ENCODE measurements at places on chromosomes 7 and 10.
A peak's percentile ranks its signal among the peaks of the same experiment; 100 is the strongest.

GRCh38 chr10:30422151-30422695, 11.8 kb upstream of the MAP3K8 start:
- DNase-seq = no peak

- DNase-seq = no peak
These were observed 31.2 kb upstream of the COMTD1 start for GRCh38 chr10:75266945-75267344.

- no peak for DNase-seq
These were observed 61.1 kb upstream of the ZMIZ1 start for GRCh38 chr10:79007421-79008319.

DNA sequence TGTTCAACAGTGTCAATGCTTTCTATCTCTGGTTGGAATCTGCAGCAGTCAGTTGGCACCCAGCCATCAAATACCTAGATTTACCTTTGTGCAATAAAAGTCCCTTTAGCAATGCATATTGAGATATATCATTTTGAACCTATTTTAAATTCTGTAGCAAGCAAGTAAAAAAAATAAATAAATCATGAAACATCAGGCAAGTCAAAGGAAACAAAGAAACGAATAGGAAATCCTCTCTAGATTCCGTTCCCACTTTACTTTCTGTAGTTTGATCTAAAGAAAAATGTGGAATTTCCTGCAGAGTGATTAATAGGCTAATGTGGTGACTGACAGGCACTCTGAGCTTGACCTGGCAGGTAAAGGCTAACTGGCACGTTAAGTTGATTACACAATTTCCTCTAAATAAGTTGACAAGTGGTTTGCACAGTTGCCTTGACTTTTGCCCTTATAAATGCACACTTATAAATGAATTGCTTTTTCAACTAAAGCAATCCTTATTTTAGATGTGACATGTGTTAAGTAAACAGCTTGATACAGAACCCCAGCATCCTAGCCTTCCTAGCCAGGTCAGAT, 208.1 kb upstream of the TCF7L2 start:
- no peak for DNase-seq

DNA sequence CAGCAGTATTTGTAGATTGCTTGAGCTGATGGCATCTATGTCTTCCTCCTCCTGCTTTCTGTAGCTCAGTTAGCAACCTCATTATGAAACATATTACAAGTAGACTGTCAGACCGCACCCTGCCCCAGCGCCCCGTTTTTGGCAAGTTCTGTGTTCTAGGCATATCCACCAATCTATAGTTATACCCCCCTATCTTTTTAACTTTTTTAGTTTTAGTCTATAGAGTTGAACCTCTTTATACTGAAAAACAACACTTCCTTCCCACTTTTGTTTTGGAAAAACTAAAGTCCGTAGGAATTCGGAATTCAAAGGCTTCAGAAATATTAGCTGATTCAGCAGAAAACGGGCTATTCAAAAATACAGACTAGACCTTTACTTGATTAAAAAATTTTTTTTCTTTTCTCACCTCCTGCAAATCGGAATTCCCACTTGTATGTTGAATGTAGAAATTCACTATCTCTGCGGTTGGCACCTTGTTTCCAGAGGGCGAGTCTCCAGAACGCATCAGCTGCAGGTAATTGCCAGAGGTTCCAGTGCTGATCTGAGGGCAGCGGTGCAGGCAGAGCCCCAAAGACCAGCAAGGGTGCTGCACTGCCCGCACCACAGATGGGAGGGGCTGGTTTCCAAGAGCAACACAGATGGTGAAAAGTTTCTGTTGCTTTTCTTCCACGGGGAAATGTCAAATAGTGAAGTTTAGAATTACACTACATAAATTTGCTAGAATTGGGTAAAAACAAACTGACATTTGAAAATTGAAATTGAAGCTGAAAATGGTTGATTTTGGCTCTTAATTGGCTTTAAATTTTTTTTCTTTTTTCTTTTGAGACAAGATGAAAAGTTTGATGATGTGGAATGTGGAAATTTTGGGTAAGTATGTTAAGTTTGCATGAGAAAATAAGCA, 2.2 kb upstream of the FZD8 start:
- no peak for DNase-seq

DNA sequence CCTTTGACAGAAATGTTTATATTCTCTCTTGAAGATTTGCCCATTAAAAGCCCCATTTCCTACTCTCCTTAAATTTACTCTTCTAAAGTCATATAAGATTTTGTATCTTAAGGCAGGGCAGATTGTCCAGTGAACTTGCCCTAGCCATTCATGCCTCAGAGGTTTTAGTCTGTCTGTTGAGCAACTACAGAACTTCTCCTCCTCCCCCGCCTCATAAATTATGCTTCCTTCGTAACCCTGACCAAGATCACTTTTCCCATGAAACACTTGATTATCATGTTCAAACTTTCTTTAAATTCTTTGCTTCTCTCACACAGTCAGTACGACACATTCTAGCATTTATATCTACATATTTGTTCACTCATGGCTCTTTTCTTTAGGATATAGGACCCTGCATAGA, 621.3 kb downstream of the ANKRD7 start:
- DNase-seq = no peak

DNA sequence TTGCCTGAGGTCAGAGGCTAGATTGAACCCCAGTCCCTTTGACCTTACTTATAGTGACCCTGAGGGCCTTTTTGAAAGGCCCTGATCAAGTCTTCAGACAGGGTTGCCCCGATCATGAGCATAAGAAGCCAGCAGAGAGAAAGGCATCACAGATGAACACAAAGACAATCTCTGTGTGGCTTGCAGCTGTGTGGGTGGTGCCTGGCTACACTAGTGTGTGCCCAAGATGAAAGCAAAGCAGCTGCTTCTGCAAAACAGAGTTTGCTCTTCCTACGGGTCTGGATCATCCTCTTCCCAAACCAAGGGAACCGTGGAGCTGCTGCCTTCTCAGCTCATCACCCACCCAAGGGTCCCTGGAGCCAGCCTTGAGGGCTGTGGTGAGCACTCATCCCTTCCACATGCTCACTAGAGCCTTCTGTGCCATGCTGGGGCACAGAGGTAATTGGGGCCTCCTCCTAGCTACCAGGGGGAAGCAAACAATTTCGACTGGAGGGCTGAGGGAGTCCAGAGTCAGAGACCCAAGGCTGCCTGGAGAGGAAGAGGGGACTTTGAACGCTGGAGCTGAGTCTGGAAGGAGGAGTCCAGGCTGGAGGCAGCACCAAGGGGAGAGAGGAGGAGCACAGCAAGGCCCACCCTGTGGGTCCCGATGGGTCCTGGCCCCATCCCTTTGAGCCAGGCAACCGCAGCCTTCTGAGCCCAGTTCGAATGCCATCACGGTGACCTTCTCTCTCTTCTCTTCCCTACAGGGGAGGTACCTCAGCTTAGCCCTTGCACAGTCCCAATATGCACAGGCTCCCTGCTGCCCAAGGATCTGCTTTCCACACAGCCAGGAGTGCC, 42.3 kb downstream of the ANTXRL start:
- DNase-seq = no peak

DNA sequence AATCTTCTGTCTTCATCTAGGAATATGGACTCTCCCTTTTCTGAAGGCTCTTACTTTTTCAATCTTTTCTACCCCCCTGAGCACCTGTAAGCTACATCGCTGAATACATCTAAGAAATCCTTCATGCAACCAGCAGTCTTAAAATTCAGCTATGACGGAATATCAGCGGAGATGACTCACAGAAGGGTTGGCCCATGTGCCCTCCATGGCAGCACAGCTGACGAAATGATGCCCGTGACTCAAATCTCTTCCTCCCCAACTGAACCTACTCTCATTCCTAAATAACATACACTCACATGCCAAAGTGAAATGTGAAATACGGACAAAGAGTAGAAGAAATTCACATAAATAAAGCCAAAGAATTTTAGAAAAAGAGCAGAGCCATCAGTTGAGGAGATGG, 30.3 kb upstream of the NCAPG2 start:
- DNase-seq = no peak

DNA sequence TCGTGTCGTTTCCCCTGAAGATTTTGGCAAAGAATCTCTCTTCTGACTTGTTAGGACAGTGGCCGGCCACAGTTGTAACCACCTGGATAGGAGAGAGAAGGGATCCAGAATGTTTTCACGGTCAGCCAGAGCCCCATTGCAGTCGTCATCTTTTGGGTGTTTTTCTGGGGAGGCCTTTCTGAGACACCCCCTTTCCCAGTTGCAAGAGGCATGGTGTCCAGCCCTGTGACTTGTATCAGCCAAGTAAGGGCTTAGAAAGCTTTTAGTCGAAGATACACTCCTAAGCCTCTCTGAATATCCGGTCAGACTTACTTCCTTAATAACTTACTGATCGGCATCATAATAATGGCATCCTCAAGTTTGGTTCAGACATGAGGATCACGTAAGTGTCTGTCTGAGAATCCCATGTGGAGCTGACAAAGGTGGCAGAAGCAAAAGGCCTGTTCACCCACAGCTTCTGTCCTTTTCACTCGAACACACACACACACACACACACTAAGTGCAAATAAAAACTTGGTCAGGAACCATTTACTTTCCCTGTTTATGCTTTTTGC, 435.7 kb upstream of the GALNT17 start:
- no peak for DNase-seq

DNA sequence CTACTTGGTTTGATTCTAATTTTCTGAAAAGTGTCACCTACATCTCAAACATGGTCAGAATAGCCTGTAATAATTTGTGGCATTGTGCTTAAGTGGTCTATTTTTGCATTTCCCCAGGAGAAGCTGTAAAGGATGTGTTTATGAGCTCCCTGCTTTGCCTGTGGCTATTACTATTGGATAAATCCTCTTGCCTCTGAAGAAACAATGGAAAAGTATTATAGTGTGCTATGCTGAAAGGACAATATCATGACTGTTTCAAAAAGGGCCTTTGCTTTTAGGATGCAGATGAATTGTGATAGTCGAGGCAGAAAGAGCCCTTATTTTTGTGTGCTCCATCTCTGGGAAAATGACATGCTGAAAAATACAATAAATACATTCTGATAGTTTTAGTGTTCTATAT, 94.1 kb upstream of the ARMC3 start:
- no peak for DNase-seq

GRCh38 chr7:81469869-81470723, 299.8 kb downstream of the HGF start:
- DNase-seq = peak; percentile 70

DNA sequence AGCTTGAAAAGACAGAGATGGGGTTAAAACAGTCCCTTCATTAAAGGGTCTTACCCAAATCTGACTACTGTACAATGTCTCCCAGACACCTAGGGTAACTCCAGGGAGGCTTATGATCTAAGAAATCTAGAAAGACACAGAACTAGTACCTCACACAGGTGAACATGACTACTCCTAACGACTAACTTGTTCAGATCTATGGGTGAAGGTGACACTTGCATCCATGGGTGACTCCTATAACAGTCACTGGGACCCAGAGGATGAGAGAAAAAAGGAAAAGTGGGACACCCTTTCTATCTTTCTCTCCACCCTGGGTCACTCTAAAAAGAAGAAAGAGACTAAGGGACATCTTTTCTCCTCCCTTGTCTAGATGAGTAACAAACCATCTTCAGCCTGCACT, 19.2 kb downstream of the AKR1C8 start:
- no peak for DNase-seq

- no peak for DNase-seq
These were observed 40.4 kb downstream of the GTF2IRD1 start for GRCh38 chr7:74494076-74494548.

DNA sequence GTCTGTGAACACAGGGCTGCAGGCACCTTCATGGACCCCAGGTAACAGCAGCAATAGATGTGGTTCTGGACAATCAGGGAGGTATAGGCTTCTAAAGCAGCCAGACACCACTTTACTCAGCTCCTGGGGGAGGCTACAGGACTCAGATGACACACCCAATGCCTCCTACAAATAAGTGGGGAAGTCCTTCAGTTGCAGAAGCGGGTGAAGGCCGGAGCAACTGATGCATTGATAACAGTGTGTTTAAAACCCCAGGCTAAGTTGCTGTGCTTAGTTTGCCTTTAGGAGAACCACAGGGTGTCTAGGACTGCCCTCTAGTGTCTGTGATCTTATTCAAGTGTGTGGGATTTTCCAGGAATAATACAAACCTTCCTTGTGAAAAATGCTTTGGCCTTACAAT, 5.9 kb upstream of the ITGA8 start:
- peak; percentile 21 for DNase-seq

DNA sequence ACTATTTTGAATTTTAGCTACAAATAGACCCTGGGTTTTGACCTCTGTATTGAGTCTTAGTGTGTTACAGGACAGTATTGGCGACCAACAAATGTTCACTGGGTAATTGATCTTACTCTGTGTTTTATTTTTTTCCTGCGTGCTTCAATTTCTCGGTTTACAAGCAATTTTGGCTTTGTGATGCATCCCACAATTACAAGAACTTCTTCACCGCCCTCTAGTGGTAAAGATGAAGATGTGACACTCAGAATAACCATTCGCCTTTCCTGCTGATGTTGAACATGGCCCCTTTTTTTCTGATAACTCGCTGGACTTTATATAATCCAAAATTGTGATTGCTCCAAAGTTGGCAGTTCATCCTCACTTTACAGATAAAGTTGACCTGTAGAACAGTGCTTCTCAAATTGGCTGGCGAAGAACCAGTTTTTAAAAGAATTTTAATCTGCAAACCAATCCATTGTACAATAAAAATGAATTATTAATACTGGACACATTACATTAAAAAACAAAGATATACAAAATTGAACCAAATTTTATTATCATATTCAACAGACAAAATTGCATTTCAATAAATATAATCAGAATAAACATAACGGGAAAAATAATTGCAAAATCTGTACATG, 20.2 kb upstream of the SMC3 start:
- DNase-seq = no peak

DNA sequence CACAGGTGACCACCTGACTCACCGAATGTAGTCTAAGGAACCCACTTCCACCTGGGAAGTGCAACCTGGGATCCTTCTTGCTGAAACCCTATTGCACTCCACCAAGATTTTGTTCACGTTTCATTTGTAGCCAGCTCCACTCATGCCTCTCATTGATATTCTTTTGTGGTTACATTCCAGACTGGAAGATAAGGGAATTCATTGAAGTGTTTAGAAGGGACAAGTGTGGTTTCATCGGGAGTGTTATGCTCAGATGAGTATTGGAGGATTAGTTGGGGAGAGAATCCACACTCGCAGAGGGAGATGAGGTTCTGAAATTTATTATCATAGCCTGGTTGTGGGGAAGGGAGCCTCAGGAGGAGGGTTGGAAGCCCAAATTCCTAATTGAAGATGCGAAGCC, 320.4 kb downstream of the KCNMA1 start:
- DNase-seq = no peak

GRCh38 chr10:12042409-12042796, 206 bp downstream of the UPF2 start:
- no peak for DNase-seq

DNA sequence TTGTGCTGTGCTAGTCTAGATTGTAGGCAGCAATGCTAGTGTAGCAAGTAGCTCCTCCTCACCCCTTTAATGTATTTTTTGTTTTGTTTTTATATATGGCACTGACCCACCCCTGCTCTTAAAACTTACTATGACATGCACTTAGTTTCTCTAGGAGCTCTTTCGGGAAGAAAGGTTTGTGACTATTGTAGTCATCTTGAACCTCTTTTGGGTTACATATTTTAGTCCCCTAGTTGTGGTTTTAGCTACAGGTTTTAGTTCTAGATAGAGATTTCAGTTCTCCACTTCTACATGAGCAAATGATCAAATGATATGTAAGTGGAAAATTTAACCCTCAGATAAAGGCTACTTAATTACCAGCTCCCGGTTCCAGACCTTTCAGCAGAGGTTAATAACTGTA, 14.9 kb downstream of the MINPP1 start:
- no peak for DNase-seq

- DNase-seq = no peak
These were observed 159.8 kb downstream of the MAGI2 start for GRCh38 chr7:79293655-79294142.
